ENCODE measurements at places on chromosomes 7 and 10.
A peak's percentile ranks its signal among the peaks of the same experiment; 100 is the strongest.

GRCh38 chr7:10632712-10633111 is 341.0 kb upstream of the PHF14 start:
- no peak for DNase-seq

- DNase-seq: no peak
Observed at GRCh38 chr7:81705206-81705605, 64.6 kb downstream of the HGF start.

DNA sequence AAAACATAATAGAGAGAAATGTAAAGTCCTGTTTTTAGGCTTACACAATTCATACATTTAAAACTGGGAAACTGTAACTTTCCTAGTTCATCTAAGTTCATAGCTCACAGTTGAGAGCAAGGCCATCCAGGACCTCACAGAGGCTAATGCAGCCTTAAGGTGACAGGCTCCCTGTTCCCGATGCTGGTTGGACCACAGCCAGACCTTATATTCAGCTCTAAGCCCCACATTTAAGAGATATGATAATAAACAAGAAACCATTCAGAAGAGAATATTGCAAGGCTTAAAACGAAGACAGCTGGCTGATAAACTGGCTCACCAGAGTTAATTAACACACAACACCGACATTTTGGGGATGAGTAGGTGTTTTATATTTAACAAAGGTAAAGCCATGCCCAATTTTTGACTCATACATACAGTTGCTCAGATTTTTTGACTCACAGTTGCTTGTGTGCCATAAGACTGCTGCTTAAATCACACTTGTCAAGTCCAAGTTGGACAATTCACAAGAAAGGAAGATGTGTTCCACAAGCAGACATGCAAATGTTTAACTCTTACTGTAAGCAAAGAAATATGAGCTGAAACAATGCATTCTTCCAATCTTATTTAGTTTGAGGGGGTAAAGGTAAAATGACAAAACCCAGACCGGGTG is 41.1 kb upstream of the TMEM213 start:
- no peak for DNase-seq

- DNase-seq: no peak
Observed at GRCh38 chr10:80498078-80498832, 39.4 kb upstream of the SH2D4B start.

DNA sequence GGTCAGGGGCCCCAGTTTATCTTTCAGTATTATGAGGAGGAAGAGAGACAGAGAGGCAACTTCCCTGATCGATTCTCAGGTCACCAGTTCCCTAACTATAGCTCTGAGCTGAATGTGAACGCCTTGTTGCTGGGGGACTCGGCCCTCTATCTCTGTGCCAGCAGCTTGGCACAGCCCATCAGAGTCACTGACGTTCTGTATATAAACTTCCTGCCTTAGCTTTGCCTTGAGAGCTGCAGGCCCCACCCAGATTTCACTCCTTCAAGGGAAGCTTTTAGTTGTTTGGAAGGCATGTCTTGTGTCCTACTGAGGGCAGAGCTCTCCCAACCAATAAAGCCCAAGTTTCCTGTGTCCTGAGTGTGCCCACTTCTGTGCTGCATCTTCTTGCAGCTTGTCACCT is 242.5 kb upstream of the PRSS58 start:
- peak; percentile 32 for DNase-seq

- DNase-seq: no peak
Observed at GRCh38 chr7:22713463-22713862, 13.5 kb upstream of the IL6 start.

DNA sequence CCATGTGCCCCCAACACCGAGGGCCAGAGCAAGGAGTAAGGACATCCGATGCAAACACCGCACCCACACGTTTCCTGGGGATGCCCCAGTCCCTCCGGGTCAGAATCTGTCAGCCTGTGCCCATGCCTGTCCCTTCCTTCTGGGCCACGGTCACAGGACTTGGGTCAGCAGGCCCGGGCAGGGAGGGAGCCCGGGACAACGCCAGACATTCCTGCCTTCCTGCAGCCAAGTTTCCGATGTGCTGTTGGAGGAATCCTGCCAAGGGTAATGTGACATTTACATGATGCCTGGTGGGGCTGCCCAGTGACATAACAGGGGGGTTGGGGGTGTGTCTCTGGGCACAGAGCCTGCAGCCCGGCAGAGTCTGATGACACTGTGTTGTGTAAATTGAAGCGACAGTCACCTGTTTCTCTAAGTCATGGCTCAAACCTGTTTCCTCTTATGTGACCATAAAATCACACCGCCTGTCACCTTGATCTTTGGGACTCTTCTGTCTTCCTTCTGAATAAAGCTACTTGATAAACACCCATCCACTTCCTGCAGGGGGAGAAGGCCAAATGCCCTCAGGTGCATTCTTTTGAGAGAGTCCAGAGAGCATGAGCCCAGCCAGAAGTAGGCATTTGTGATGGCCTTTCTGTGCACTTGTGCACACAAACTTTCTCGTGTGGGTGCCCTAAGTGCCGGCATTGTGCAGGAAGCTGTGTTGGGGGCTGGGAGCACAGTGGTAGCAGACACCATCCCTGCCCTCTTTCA is 175.3 kb upstream of the RHEB start:
- no peak for DNase-seq

DNA sequence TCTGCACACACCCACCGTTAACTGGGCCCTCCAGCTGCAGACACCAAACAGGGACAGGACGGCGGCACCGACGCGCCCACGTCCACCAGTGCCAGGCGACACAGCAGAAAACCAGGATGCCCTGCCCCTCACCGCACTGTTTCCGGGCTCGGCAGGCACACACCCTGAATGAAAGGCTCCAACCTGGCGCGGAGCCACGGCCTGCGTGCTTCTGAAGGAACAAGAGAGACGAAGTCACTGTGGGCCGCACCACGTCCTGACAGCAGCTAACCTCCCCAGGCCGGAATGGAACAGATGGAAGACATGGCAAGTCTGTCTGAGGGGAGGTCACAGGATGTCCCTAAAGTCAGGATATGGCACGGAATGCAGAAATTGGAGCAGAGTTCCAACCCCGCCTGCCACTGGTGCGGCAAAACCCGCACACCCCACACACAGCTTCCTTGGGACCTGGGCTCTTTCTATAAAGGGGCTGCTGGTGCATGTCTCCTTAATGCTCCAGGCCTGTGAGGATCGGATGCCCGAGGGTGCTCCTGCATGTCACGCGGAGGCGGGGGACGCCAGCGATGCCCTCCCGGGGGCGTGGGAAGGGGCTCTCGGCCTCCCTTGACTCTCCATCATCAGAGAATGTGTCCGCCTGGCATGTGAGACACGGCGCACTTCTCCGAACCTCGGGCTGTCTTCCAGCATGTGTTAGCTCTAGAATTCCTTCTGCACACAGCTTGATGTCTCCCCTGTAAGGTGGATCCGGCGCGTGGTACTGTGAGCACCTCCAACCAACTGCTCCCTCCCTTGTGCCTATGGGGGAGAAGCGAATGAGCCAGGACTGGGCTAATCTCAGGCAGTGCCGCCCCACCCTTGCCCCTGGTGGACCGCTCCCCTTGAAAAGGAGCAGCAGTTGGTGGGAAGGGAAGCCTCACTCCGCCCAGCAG is 3.9 kb upstream of the GPER1 start:
- no peak for DNase-seq

DNA sequence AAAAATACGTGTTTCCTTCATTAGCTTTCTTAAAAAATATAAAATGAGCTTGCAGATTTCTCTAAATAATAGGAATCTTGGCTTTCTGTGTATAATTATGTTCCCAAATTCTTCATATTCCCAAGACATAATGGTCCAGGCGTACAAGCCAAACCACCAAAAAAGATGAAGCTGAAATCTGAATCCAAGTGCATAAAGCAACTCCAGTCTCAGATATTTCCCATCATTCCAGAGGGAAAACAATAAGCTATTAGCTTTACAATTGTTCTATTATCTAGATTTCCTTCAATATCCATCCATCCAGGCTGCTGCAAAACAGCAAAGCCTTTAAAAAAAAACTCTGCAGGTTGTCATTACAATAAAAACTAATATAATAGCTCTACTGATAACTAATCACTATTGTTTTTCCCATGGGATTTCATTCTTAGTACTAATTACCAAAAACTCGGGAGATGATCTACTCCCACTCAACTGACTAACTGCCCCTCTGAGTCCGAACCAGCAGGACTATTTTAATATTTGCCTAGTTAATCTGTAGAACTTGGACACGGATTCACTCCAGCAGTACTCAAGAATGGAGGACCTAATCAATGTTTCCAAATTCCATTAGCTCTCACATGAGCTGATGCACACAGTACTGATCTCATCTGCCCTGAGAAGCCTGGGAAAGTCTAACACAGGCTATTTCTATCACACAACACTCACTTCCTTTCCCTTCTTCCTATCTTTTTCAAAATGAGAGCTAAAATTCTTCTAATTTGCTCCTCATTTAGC is 108.9 kb upstream of the ASAH2 start:
- no peak for DNase-seq

DNA sequence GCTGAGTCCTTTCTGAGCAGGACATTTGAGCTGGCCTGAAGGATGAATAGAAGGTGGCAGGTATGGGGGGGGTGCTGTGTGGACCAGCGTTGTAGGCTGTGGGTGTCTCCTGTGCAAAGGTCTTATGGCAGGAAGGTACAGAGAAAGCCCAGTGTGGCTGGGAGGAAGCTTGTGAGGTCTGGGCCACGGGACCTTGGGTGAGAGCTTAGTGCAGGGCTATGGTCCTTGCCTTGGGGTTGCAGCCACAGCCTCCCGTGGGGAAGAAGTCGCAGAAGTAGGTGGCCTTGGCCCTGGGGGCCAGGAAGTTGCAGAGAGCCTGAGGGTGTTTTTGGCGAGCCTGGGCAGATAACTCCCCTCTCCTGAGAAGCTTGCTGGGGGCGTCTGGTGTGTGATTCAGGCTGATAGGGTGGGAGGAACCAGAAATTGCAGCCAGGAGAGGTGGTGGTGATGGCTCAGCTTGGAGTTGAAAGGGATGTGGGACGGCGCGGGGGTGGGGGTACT is 172.0 kb upstream of the TNRC18 start:
- peak; percentile 27 for DNase-seq

DNA sequence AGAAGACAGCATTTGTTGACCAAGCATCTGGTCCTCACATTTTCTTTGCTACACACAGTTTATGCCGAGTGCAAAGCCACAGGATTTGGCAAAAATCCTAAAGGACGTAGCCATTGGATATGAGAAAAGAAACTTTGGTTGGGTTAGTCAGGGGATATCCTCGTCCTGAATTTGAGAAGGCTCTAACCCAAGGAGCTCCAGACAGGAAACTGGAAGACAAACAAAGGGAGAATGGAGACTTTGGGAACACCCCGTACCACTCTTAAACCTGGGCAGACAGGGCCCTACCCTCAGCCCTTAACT is 146.6 kb upstream of the FRMD4A start:
- DNase-seq: no peak

DNA sequence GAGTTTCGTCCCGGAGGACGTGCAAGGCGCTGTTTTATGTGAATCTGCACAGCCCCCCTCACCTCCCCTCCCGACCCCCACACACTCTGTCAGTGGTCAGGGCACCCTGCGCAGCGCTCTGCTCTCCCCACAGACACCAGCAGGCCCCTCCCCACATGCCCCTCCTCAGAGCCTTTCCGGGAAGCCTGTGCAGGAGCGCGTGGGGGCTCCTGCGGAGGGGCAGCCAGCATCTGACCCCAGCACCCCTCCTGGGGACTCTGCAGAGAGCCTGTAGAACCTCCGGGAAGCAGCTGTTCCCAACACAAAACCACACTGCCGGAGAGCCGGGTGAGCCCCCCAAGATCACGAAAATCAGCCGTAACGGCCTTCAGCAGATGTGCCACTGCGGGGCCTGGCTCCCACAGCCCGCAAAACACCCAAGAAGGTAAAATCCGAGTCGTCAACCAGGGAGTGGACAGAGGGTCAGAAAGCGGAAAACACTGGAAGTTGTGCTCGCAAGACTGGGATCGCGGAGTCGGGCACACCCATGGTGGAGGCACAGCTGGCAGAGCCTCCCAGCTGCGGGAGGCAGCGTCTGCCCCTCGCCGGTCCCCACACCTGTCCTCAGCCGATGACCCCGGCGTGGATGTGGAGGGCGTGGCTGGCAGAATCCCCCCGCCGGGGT is 53.8 kb upstream of the PDGFA start:
- no peak for DNase-seq

DNA sequence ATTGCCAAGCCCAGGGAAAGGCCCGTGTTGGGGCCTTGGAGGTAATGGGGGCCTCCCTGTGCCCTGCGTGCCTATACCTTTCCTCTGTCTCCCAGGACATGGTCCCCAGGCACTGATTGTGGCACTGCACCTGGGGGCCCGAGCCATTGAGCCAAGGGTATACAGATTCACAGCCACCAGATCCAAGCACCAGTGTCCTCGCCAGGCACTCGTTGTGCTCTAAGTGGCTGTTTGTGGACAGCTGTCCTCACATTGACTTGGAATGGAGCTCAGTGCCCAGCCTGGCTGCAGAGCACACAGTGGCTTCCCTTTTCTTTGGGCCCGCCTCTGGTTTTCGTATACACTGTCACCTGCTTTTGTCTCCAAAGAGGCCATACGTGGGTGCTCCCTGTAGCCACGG is 72.0 kb upstream of the BTBD16 start:
- DNase-seq: no peak

- no peak for DNase-seq
Observed at GRCh38 chr10:44517635-44518034, 132.7 kb upstream of the CXCL12 start.

GRCh38 chr7:111743244-111743847 is 181.1 kb upstream of the IMMP2L start:
- no peak for DNase-seq

DNA sequence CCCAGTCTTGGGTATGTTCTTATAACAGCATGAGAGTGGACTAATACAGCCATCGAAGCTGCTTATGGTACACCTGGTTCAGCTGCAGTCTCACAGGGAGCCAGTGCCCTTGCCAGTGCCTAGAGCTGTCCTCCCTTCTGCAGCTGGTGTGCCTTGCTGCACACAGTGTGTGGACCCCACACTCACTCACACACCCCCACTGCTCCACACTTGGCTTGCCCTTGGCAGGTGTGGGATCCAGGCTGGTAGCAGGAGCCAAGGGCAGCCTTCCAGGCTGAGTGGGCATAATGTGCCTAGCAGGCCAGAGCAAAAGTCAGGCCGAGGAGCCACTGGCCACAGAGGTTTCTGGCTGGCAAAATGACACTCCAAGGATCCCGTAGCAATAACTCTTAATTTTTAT is 217.3 kb downstream of the GPR158 start:
- DNase-seq: no peak

DNA sequence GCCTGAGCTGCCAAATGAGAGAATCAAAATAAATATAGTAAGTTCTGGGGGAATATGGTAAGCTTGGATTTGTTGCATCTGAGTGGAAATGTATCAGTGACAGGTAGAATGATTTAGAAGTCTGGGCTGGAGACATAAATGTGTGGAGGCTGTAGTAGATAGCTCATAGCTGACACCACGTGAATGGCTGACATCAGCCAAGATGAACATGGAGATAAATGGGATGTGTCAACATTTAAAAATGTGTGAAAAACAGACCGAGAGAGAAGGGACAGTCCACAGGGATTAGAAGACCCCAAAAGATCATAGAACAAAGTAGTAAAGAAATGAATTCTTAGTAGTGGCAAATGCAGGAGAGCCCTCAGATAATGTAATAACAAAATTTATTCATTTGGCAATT is 40.9 kb downstream of the NAMPT start:
- no peak for DNase-seq

- DNase-seq: no peak
Observed at GRCh38 chr7:155259866-155260497, 37.7 kb upstream of the INSIG1 start.

Data from activated T-cell treated with anti-CD3 and anti-CD28 coated beads, Interleukin-2, amount 50 U/mL, for 1 hour (primary cell).